NCI-H1048 (cell line): ENCODE measurements at places on chromosomes 12 and 14.

- DNase-seq = no peak
These were observed at the start of gene C14orf39 for GRCh38 chr14:60485598-60486251. Gene C14orf39 (minus strand): TSS chr14:60486063. CDS start chr14:60485078, 985 bp downstream.

DNA sequence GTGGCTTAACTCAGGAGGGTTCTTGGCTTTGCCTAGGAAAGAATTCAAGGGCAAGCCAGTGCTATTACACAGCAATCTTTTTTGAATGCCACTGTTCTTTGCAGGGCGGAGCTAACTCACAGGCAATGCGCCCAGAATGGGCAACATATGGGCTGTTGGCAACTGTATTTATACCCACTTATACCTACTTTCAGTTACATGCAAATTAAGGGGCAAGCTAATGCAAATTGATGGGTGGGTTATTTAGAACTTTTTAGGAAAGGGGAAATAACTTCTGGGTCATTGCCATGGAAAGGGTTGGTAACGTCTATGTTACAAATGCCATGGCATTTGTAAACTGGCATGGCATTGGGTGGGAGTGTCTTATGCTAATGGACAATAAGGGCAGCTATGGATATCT is 85.4 kb downstream of the C12orf50 start:
- no peak for DNase-seq

- DNase-seq = no peak
These were observed 34.6 kb upstream of the MIS18BP1 start for GRCh38 chr14:45287610-45288009.

GRCh38 chr14:56065621-56066290 is 52.5 kb upstream of the PELI2 start:
- no peak for DNase-seq

DNA sequence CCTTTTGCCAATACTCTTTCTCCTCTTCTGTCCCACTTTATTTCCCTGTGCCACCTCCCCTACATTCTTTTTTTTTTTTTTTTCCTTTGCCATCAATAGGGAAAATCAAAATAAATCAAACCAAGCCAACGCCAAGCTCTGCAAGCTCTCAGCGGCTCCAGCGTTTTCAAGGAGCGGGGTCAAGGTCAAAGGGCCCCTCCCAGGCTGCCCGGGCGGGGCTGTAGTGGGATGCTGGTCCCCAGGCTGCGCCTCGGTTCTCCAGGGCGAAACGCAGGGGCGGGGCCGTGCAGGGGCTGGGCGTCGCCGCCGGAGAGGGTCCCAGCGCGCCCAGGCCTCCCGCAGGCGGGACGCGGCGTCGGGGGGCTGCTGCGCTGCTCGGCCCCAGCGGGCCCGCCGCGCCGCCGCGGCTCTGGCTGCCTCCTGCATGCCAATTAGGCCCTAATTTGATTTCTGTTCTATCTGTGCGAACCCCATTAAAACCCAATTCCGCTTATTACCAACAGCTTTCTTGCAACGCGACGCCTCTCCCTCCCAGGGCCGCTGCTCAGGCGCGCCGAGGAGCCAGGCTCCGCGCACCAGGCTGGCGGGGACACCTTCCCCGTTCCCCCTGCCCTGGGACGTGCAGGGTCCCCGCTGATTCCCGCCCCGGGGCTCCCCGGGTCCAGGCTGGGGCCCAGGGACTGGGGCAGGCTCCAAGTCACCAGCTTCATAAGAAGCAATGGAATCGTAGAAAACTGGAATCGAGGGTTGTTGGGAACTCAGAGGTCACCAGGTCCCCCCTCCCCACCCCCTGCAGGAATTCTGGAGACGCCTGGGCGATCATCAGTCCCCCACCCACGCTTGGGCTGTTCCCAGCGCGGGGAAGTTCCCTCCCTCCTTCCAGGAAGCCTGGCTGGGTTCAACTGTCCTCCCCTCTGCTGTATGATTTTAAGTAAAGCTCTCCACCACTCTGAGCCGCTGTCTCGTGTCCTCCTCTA is 50.7 kb upstream of the MAP1LC3B2 start:
- no peak for DNase-seq

GRCh38 chr12:99619389-99620158 is 28.0 kb upstream of the GARIN6 start:
- DNase-seq = no peak

- DNase-seq = no peak
These were observed 104.3 kb downstream of the RBM19 start for GRCh38 chr12:113861708-113862312.

DNA sequence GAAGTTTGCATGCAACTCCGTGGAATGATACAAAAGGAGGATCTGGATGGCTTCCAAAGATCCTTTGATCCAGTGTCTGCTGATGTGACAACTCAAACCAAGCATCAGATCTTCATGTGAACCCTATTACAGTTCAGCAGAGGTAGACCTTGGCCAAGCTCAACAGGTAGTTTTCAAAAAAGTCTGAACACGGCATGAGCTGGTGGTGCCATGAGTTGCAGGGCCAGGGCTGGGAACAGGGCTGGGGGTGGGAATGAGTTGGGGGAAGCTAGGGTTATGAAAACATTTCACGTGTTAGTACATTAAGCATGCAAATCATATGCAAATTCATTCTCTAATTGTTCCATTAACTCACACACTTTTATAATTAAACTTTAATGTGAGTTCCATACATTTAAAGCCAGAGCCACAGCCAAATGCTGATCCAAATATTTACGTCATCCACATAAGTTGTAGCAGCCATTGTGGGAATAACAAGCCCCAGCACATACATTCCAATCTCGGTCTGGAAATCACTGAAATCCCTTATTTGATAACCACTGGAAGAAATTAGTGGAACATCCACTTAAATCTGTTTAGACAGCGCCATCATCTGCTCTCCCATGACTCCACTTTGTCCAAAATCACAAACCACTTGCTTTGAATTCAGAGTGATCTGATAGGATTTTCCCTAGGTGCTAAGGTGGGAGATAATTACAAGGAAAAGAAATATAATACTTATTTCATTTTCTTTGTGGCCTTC is 158.5 kb downstream of the APAF1 start:
- DNase-seq = no peak

DNA sequence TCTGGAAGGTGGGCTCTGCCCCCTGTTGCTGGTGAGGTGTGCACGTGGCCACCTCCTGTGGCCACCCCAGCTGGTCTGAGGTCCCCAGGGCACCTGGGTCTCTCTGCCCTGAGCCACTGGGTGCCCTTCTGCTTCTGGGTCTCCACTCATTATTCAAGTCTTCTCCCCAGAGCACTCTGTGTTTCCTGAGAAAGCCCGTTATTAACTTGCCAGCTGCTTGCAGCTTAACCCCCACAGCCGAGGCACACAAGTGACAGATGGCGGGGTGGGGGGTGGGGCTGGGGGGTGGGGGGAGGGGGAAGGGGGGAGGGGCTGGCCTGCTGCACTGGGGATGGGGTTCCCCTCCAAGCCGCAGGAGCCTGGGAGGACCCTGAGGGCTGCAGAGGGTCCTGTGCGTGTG is 40.5 kb downstream of the FBRSL1 start:
- DNase-seq = no peak

- no peak for DNase-seq
These were observed 50.2 kb downstream of the MBIP start for GRCh38 chr14:36270191-36270590.

DNA sequence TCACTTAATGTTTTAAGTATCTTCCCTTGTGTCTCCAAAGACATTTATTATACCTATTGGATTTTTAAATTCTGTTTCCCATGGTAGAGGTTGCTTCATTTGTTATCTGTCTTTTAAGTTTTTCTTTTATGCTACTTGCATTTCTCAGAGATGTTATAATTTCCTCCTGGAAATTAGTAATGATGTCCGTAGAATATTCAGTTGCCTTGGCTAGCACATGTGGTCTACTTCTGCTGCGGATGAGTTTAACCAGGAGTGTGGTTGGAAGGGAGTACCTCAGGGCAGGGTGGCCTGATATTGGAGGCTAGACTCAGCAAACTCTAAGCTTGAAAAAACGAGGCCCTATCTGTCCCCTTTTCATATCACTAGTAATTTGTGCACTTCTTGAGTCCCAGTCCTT is 8.8 kb upstream of the EVL start:
- DNase-seq = no peak

DNA sequence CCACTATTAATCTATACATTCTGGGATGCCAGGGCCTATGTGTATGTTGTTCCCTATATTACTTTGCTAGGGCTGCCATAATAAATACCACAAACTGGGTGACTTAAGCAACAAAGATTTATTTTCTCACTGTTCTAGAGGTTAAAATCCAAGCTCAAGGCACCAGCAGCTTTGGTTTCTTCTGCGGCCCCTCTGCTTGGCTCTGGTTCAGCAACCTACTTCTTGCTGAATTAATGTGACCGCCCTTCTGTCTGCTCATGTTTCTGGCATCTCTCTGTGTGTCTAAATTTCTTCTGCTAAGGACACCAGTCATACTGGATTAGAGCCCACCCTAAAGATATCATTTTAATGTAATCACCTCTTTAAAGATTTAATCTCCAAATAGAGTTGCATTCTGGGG is 84.7 kb downstream of the ZNF664 start:
- no peak for DNase-seq

DNA sequence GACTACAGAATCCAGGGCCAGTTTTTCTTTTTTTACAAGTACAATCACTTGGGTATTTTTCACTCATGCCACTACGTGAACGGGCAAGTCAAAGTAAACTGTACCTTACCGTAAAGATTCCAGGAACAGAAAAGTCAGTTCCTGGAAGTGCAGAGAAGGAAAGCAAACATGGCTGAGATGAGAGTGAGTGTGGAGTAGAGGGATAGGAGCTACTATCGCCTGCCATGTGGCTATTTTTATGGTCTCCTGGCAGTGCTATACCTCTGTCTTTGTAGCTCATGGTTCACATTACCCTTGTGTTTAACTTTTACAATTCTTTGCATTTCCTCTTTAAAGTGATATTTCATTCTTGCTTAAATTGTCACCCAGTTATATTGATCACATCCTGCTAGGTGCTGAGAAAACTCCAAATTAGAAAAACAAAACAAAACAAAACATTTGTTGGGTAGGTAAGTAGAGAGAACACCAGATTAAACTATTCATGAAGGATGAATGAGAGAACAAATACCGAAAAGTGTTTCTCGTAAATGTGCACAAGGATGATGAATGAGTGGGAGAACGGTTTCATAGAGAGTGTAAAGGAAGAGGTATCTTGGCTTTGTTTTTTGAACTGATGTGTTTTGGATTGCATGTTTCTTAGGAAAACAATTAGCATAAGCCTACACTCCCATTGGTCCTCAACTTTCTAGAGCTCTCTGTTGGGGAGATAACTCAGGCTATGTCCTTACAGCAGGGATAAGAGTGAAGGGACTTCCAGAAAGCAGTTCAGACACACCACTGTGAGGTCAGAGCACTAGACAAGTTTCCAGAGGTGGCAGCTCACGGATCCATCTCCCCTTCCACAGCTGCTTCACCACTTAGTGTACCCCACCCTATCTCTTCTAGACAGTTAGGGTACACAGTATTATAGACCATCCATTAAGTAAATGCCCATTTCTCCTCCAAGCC is 163.7 kb downstream of the IPO8 start:
- no peak for DNase-seq

DNA sequence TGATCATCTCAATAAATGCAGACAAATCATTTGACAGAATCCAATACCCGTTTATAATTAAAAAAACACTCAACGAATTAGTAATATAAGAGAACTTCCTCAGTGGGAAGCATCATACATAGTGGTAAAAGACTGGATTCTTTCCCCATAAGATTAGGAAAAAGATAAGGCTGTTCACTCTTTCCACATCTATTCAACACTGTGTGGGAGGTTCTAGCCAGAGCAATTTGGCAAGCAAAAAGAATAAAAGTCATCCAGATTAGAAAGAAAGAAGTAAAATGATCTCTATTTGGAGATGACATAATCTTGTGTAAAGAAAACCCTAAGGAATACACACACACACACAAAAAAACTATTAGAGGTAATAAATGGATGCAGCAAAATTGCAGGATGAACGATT is 38.4 kb downstream of the YEATS4 start:
- no peak for DNase-seq

DNA sequence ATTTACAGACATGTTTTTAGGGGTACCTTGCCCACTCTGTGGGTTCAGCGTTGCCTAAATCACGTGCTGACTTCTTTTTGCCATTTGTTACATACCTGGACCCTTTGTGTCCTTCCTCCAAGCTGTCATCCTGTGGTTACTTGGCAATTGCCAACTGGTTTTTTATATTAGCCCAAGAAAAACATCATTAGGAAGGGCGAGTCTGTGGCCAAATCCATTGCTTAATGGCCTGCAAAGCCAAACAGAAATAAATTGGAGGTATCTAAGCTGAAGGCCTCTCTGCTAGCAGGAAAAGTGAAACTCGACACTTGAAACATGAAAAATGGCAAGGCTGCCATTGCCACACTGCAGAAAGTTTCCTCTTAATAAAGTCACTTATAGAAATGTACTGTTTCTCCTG is 190.4 kb downstream of the NUAK1 start:
- DNase-seq = no peak

DNA sequence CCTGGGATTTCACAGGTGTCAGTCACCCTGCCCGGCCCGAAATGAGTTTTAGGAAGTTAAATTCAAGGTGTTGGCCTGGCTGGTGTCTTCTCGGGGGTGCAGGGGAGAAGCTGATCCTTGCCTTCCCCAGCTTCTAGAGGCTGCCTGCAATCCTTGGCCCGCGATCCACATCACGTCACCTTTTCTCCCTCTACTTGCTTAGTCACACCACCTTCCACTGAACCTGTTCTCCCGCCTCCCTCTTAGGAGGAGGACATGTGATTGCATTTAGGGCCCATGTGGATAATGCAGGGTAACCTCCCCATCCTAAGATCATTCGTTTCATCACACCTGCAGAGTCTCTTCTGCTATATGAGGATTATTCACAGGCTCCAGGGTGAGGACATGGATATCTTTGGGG is 25.4 kb upstream of the ATXN2 start:
- DNase-seq = no peak

GRCh38 chr12:3531496-3531895 is 40.5 kb downstream of the PRMT8 start:
- no peak for DNase-seq

DNA sequence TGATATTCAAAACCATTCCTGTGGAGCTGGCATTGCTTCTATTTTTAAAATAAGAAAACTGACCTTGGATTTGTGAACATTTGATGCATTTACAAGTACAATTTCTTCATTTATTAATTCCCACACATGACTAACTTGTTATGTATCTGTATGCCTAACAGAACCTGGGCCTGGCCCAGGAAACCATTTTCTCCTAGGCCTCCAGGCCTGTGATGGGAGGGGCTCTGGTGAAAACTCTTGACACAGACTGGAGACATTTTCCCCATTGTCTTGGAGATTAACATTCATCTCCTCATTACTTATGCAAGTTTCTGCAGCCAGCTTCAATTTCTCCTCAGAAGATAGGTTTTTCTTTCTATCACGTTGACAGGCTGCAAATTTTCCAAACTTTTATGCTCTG is 42.0 kb downstream of the GLIPR1L2 start:
- no peak for DNase-seq
